ENCODE measurements at places on chromosomes 16 and 17.

- no peak for DNase-seq
Measured at GRCh38 chr16:22624038-22624799, 113.5 kb downstream of the NPIPB5 start.

DNA sequence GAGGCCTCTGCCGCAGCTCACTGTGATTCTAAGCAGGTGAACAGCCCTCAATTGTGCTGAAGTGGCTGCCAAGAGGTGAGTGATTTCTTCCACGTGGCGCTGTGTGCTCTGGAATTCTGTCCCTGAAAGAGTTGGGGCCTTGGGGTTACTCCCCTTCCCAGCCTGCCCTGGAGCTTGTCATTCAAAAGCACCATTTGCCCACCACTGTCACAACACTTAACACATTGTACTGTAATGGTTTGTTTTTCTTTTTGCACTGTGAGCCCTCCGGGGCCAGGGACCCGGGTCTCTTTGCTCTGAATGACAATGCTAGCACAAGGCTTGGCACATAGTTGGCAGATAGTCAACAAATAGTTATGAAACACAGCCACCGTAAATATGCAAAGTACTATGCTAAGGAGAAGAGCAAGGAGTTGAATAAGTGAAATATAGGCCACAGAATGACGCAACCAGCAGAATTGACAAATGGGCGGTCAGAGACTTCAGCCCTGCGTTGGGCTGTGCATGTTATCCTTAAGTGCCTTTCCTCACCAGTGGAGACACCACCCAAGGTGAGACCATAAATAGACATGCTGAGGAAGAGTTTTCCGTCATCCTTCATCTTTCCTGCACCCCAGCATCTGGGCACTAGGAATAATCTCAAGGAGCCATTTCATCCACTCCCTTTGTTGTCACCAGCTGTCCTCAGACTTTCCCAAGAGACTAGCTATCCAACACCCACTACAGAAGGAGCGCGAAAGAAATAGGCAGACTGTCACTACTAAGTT is 112.0 kb upstream of the DNAH9 start:
- no peak for DNase-seq

DNA sequence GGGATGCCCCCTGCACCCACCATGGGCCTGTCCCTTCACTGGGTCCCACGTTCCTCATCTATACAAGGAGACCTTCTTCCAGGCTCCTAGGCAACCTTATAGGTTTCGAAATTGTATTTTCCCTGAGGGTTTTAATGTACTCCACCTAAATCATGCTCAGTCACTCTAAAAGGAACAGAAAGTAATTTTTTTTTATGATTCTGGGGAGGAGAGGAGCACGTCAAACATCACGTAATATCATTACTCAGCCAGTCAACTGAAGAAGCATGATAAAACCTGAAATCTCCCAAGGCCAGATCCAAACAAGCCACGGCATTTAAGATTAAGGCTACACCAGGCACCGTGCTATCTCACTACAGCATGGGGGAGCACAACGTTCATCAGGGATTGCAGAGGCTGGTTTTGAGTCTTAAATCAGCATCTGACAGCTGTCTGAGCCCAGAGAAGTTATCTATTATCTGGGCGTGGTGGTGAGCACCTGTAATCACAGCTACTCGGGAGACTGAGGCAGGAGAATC is 3.9 kb upstream of the TMEM114 start:
- DNase-seq, result no peak

- DNase-seq, result no peak
Measured at GRCh38 chr17:37182786-37183465, 192.9 kb upstream of the C17orf78 start.

DNA sequence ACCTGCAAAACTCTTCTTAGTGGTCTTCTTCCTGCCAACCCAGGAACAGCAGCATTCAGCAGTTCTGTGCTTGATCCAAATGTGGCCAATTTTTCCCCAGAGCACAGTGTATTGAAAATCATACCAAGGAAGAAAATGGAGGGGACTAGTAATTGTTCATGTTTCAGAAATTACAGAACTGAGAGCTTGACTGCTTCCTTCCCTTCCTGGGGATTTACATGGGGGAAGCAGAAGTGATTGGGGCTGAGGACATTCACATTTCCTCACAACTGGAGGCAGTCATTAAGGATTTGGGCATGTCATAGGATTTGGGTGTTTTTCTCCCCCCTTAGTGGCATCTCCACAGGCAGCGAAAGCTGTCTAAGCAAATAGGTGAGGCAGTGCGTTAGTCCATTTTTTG is 19.7 kb downstream of the CIITA start:
- no peak for DNase-seq

GRCh38 chr16:72197545-72197944 is 25.6 kb upstream of the PMFBP1 start:
- DNase-seq, result no peak

- DNase-seq, result no peak
Measured at GRCh38 chr16:70601576-70602575, 44.5 kb upstream of the IL34 start.

DNA sequence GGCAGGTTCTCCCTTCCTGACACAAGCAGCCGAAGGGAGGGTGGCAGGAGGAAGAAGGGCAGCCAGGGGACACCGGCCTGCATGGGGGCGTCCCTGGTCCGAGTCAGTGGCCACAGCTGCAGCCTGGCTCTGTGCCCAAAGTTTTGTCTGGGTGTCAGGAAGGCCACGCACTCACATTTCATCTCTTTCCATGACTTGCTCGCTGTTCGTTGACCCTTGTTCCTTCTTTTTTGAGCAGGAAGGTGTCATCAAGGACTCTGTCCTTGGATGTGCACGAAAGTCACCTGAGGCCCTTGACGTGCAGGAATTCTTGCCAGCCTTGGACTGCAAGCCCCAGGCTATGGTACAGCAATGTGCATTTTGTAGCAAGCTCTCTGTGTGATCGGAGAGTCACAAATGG is 93.3 kb downstream of the TNFRSF13B start:
- no peak for DNase-seq

DNA sequence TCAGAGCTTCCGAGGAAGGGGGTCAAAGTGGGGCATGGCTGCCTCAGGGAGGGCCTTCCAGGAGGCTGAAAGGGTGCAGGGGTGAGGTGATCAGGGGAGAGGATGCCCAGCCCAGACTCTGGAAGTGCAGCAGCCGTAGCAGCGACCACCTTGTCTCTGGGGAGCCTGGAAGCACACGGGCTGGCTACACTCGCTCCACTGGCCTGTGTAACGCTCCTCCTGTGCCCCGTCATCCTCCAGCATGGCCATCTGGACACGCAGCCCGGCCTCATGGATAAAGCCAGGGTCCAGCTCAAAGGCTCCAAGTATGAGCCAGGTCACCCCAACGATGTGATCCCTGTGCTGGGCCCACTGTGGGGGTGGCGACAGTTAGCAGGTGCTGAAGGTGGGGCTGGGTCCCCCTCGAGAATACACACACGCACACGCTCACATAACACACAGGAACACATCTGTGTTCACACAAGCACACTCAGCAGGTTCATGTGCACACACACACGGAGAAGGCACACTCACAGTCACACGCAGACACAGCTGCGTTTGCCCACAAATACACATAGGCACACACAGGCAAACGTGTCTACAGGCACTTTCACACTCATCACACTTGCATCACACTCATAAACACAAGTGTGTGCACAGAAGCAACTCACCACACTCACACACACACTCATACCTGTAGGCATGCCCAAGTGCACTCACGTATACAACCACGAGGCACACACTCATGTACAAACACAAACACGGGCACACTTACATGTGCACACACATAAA is 19.3 kb downstream of the POLR3K start:
- no peak for DNase-seq

DNA sequence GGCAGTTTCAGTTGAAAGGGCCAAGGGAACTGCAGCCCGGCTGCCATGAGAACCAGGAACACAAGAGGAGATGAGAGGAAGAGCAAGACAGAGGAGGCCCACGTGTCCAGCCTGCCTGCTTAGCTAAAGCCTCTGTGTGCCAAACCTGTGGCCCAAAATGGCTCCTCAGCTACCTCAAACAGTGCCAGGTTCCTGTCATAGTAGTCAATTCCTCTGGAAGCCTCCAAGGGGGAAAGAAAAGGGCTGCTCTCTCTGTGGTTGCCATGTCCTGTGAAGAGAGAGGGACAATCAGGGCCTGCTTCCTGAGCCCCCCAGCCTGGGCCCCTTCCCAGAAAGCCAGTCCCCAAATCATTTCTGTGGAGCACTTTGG is 5.2 kb downstream of the SLC12A4 start:
- DNase-seq, result no peak

DNA sequence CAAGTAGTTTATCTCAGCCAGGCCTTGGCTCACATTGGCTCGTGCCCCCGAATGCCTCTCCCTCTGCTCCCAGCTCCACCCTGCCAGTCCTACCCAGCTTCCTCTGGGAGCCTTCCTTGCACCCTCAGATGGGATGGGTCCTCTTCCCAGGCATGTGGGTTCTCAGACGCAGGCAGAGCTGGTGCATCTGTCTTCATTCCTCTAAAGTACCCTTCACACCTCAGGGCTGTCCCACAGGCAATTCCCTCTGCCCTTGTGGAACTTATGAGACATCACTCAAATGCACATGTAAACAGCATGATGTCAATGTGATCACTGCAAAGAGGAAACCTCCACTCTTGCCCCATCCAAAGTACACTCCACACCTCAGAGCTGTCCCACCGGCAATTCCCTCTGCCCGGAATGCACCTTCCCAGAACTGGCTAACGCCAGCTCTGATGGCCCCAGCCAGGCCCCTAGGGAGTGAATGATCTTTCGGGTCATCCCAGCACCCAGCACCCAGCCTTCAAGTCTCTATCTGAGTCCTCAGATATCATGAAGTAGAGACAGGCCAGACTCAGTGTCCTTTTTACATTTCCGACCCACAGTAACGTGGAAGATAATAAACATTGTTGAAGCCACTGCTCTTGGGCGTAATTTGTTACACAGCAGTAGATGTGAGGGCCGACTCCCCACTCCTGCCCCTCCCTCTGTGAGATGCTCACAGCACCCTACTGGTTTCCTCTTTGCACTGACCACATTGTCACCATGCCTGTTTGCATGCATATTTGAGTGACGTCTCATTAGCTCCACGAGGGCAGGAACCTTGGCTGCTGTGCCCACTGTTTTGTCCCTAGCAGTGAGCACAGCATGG is 85.4 kb downstream of the N4BP1 start:
- no peak for DNase-seq

GRCh38 chr16:68426347-68426652 is 22.0 kb downstream of the SMPD3 start:
- DNase-seq, result no peak

- DNase-seq, result no peak
Measured at GRCh38 chr16:4378161-4378666, 6.6 kb downstream of the VASN start.

DNA sequence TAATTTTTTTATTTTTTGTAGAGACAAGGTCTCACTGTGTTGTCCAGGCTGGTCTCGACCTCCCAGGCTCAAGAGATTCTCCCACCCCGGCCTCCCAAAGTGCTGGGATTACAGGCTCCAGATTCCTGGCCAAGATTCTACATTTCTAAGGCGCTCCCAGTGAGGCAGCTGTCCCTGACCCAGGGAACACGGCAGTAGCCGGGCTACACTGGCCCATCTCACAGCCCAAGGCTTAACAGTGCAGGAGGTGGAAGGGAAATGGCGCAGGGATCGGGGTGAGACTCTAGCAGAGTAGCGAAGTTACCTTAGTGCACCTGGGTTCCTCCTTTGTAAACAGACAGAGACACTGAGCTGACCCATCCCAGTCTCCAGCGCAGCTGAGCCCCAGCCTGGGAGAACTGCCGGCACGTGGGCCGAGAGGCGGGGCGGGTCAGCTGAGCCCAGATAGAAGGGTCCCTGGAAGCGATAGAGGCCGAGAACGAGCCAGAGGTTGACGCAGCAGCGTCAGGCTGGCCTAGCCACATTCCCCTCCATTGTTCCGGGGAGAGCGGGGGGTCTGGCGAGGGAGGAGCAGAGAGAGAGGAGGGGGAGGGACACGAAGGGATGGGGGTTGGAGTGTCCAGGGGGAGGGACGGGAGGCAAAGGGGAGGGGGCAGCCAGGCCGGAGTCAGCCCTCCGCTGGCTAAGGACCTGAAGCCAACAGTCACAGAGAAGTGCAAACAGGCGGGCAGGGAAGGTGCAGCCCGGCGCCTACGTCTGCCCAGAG is 2.5 kb downstream of the CARHSP1 start:
- no peak for DNase-seq

- DNase-seq, result no peak
Measured at GRCh38 chr16:11025120-11025531, 80.8 kb downstream of the CLEC16A start.

DNA sequence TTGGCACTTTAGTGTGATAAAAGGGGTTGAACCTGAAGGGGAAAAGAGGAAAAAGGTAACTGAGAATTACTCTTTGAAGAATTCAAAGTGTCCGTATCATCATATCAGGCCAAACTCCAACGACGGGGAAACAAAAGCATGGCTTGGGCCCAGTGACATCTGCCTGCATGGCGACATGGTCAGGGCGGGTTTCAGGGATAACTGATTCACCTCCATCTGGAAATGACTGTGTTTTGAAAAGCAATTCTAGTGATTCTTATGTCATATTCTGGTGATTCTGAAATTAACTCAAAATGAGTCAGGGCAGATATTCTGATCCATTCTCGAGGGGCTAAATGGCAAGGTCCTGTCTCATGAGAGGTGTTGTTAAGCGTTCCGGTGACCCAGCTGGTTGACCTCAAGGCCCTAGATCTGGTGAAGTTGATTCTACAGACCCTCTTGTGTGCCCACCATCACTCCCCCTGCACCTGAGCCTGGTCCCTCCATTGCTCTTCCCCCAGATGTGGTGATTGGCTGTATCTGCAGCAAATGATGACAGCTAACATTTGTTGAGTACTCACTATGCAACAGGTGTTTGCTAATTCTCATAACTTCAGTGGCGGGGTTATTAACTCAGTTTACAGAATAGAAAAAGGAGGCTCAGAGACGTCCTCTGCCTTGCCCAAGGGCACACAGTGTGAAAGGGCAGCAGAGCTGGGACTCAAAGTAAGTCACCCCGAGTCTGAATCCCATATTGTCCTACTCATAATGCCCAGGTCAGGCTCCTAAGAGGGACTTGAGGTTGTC is 251.8 kb downstream of the MAF start:
- no peak for DNase-seq

- no peak for DNase-seq
Measured at GRCh38 chr17:44543905-44544523, 13.3 kb upstream of the FZD2 start.

- DNase-seq, result no peak
Measured at GRCh38 chr16:47750371-47750770, 289.2 kb downstream of the PHKB start.

All from stimulated activated CD4-positive, alpha-beta T cell treated with anti-CD3 and anti-CD28 coated beads, Interleukin-1b, Interleukin-23, amount 100 ng/mL, for 24 hours (primary cell).